Testis (tissue), 5 donors: ENCODE measurements at places on chromosomes 4 and X. TPM values are rescaled to one million over a fixed set of nuclear protein-coding genes. Genes with fewer than 3 reads are reported as not detected.

DNA sequence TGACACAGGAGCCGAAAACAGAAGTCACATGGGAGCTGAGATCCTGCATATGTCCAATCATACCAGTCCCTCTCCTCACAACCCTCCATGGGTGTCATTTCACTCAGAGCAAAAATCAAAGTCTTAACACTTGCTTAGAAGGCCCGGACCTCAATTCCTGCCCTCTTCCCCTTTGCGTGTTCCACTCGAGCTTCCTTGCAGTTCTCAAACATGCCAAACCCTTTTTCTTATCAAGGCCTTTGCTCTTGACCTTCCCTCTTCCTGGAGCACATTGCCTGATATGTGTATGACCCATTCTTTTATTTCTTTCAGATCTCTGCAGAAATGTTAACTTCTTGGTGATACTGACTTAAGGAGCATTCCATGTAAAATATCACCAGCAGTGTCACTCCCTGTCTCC, 87.0 kb upstream of the USP38 start:
- DNase-seq: no peak
- no peaks in the 10 kb centered on the region for H3K27me3 ChIP-seq

DNA sequence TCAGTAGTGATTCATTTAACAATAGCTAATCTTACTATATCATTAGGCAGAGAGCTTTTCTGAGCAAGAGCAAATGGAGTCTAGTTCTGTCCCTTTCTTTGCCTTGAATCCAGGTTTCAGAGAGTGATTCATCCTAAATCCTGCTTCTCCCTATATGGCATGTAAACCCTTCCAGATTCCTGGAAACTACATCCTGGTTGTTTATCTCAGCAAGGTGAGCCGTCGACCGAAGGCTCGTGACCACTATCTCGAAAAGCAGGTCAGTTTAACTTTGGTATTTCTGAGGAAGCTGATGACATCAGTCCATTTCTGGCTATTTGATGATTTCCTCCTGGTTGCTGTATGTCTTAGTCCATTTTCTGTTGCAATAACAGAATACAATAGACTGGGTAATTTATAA, 40.7 kb upstream of the ERVMER34-1 start:
- H3K27ac ChIP-seq: no peak overlapping the region
- H3K27me3 ChIP-seq: no peaks in the 10 kb centered on the region
- no peak for DNase-seq
- no peaks in the 10 kb centered on the region for H3K4me1 ChIP-seq
- H3K4me3 ChIP-seq: no peak overlapping the region
- no peaks in the 10 kb centered on the region for H3K36me3 ChIP-seq

DNA sequence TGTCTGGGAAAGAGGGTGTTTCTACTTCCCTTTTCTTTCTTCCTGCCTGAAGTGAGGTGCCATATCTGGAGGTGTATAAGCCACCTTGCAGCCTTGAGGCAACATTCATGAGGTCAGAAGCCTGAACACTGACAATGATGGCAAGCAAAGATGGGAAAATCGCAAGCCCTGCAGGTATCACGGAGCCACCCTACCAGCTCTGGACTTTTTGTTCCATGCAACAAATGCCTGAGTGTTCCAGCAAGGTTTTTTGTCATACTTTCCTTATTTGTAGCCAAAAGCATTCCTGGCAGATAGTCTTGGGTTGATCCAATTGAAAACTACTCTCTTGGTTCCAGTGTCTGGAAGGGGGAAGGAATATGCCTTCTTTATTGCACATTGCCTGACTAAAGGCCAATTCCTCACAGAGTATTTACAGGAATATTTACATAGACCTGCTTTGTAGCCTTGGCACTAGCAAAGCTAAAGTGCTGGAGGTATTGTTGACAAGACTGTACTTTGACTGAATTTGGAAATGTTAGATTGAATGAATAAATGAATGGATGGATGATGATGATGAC, 14.4 kb upstream of the SOD3 start:
- DNase-seq: no peak
- no peaks in the 10 kb centered on the region for H3K27me3 ChIP-seq
- no peak overlapping the region for H3K4me3 ChIP-seq
- no peaks in the 10 kb centered on the region for H3K4me1 ChIP-seq
- H3K36me3 ChIP-seq: no peaks in the 10 kb centered on the region

GRCh38 chrX:148517176-148517575, 16.8 kb downstream of the AFF2 start:
- no peaks in the 10 kb centered on the region for H3K27me3 ChIP-seq
- H3K4me3 ChIP-seq: no peak overlapping the region
- no peaks in the 10 kb centered on the region for H3K36me3 ChIP-seq

The DDIT4L gene
- polyA plus RNA-seq: 5.5 TPM

The ADD1 gene
- polyA plus RNA-seq: 233 TPM
